ENCODE measurements at places on chromosomes 4 and X. TPM values are rescaled to one million over a fixed set of nuclear protein-coding genes. Genes with fewer than 3 reads are reported as not detected.

- DNase-seq = peak; percentile 11
These were observed 1.6 kb downstream of the LONRF3 start for GRCh38 chrX:118975831-118976598.

- no peak for DNase-seq
These were observed 409.4 kb downstream of the UBE2NL start for GRCh38 chrX:144293229-144293628.

DNA sequence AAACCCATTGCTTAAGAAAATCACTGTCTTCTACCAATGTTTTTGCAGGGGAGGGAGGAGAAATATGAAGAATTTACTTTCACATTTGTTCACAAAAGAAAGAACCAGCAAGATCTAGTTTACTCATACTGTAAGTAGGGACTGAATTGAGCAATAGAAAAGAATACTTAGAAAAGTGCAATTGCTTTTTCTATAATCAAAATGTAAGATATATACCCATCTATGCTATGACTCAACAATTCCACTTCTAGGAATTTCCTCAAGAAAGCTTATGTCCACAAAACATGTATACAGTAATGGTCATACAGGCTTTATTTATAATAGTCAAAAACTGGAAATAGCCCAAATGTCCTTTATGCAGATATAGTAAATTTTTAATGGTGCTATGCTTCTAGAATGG is 196.4 kb downstream of the LRBA start:
- DNase-seq = no peak

DNA sequence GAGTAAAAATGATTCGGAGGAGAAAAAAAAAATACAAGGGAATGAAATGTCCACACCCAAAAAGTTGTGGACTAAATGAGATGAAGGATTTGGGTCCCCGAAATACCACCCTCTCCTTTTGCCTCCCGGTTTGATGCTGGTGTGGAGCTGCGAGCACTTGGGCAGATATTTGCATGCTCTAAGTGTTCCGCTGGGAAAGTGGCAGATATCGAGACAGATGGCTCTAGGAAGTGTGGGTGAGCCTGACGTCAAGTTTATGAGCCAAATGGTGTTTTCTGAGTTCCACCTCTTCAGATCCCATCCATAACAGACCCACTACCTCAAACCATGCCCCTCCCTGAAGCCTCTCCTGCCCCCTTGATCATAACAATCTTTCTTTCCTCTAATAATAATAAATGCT is 228.6 kb downstream of the QDPR start:
- no peak for DNase-seq

- no peak for DNase-seq
These were observed 335.1 kb upstream of the CLNK start for GRCh38 chr4:11019451-11020240.

DNA sequence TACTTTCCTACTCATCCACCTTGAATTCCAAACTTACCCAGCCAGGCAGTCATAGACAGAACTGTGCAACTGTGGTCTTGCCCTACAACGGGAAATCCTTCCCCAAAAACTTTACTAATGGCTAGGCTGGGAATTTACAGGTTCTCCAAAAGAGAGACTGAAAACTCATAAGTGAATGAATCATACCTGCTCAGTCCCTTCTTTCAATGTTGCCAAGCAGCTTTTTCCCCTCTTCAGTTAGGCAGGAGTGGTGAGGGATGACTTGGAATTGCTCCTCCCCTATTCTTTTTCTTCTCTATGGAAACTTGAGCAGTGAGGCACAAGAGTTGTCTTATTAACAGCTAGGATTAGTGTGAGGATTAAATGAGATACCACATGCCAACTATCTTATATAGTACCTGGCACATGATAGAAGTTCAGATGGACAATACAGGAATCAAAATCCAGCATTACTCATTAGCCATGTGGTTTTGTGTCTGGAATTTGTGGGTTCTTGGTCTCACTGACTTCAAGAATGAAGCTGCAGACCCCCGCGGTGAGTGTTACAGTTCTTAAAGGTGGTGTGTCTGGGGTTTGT is 105.9 kb downstream of the TEX13A start:
- DNase-seq = no peak

DNA sequence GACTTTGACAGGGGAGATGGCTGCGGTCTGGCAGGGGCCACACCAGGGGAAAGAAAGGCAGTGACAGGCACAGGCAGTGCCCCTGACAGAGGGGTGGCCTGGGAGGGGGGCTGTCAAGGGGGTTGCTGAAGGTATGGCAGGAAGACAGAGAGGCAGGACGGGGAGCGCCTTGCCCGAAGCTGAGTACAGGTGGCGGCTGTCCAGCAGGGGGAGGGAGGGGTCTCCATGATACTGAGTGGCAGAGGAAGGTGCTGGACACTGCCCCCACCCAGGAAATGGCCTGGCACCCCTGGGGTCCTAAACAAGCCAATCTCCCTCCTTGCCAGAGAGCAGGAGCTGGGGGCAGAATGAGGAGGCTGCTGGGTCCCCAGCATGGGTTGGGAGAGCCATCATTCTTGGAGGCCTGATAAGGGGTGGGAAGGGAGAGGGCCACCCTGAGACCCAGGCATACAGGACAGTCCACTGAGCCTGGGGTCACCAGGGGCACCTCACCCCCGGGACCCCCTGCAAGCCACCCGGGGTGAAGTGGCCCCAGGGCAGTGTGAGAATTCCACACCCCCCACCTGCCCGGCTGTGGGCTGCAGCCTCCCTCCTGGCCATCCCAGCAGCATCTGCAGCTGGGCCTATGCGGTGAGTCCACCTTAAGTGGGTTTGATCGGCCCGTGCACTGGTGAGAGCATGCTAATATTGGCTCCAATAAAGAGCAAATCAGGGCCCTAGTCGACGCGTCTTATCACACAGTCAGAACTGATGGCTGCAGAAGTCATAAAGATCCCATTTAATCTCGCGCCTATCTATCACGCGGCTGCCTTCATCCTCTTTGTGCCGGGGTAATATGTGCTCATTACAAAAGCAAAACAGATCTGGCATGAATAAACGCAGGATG is 108.5 kb downstream of the FAM53A start:
- DNase-seq = no peak

DNA sequence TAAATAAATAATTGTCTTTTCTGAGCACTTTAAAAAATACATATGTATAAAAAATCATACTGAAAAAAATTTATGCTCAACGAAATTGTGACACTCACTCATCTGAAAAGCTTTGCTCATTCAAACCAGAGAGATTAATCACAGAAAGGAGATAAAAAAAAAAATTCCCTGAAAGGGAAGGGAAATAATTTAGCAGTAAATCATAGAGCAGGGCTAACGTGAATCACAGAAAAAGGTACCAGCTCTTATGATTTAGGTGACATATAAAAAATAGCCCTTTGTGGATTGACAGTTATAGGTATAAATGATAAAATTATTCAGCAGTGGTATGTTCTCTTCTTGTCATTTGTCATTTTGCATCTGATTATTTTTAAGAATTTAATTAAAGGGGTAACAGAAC is 552.7 kb upstream of the TENM3 start:
- DNase-seq = no peak

DNA sequence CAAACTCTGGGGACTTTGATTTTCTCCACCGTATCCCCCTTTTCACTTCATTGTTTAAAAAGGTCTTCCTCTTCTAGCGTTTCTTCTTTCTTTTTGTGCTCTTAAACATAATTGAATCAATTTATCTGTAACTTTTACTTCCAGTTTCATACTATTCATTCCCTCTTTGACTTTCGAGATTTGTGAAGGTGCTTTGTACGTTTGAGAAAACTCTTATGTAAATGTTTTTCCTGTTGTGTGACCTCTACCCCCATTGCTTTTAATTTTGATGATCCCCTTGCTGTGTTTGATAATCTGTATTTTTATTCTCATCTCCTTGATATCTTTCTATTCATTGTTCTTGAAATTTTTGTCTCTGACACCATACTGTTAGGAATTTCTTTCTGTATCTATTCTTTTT is 4.8 kb downstream of the USP38 start:
- no peak for DNase-seq

GRCh38 chrX:2145692-2146367 is 354.9 kb downstream of the DHRSX start:
- DNase-seq = no peak

GRCh38 chr4:7326306-7326692 is 108.4 kb downstream of the PSAPL1 start:
- no peak for DNase-seq

GRCh38 chr4:8618961-8619720 is 26.6 kb downstream of the CPZ start:
- no peak for DNase-seq

GRCh38 chr4:19151684-19152083 is 1100.0 kb upstream of the SLIT2 start:
- no peak for DNase-seq

The EREG gene
- polyA plus RNA-seq = 0.14 TPM

The SPANXD gene
- polyA plus RNA-seq = not detected

The ANKRD50 gene
- polyA plus RNA-seq = 4.0 TPM

The SOX3 gene
- polyA plus RNA-seq = not detected

The CT45A2 gene
- polyA plus RNA-seq = not detected

Data from lung (tissue), 17 donors.